ENCODE measurements at places on chromosomes 6 and 20.

GRCh38 chr6:56663344-56663743 lies 20.7 kb upstream of the DST start:
- no peak for DNase-seq

GRCh38 chr6:1230689-1231605 lies 81.0 kb upstream of the FOXQ1 start:
- DNase-seq = no peak

DNA sequence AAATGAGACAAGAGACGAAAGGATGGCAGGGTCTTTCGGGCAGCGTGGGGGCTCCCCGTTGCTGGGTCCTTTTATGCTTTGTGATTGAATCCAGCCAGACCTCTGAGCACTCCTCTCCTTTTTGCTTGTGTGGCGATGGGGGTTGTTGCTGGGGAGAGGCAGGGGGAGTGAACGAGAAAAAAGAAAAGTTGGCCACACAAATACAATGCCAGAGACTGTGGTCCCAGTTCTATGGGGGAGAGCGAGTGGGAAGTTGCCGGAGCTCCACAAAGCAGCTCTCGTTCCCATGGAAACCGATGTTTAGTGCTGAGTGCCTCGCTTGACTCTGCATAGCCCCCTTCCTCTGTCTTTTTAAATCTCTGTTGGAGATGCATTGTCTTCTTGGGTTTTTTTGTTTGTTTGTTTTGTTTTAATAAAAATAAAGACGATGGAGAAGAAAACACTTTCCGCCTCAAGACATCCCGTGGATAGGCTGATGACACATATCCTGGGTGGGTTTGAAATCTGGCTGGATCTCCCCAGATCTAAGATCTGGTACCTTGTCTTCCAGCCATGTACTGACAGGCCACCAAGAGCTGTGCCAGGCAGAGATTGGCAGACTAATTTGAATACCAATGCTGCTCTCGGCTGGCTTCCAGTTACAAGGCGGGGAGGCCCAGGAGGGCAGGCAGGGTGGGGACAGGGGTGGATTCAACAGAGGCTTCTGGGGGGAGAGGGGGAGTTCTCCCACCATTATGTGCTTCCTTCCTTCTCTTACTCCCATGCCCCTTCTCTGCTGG lies 529.3 kb downstream of the QKI start:
- DNase-seq = no peak

- peak; percentile 36 for DNase-seq
These were observed 9.2 kb downstream of the SLCO4A1 start for GRCh38 chr20:62651285-62652021.

DNA sequence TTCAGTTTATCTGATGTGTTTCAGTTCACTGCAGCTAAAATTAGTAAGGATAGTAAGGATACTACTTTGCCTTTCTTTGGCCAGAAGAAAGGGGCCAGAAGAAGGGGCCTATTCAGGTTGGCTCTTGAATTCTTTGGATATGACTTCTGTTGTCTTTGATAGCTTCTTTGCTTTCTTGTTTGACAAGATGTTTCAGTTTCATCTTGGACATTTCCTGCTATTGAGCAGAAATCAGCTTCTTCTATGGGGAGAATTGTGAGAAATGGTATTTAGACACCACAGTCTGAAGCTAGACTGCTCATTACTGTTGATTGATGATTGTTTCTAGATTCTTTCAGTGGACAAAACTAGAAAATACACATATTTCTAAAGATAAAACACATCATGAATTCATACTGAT lies 23.2 kb downstream of the L3MBTL3 start:
- no peak for DNase-seq

GRCh38 chr20:59751075-59751711 lies 146.9 kb downstream of the PHACTR3 start:
- no peak for DNase-seq

- no peak for DNase-seq
These were observed 127.0 kb upstream of the MAN1A1 start for GRCh38 chr6:119476554-119476953.

- DNase-seq = no peak
These were observed 95.7 kb downstream of the LY86 start for GRCh38 chr6:6683969-6684833.

DNA sequence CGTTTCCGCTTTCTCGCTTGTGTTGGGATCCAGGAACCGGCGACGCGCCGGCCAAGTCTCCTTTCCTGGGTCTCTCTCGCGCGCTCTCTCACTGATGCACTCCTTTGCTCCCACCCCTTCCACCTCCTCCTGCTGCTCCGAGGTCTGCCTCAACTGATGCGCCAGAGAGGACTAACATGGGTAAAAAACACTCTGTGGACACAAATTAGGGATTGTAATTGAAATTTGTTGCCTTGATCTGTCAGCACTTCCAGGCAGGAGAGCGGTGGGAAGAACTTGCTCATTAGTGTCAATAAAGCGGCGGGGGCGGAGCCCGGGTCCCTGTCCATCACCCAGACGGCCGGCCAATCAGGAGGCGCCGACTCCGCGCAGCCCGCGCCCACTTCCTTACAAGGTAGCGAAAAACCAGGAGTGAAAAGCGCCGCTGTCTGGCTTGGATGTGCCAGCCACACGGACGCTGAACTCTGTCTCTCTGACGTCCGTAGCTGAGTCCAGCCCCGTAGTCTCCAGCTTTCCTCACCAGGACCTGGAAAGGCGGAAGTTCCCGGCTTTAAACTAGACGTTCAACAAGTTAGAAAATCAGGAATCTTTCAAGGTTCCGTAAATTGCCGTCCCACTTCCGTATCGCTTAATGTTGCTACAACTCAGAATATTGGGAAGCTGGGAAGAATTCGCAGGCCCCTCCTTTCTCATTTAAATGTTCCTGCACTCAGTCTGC lies at the start of gene TBX18:
TBX18 (minus strand) TSS at position 267 of the 718 bp plus-strand sequence. CDS start 417 bp downstream, outside the sequence.
- peak; percentile 17 for DNase-seq

DNA sequence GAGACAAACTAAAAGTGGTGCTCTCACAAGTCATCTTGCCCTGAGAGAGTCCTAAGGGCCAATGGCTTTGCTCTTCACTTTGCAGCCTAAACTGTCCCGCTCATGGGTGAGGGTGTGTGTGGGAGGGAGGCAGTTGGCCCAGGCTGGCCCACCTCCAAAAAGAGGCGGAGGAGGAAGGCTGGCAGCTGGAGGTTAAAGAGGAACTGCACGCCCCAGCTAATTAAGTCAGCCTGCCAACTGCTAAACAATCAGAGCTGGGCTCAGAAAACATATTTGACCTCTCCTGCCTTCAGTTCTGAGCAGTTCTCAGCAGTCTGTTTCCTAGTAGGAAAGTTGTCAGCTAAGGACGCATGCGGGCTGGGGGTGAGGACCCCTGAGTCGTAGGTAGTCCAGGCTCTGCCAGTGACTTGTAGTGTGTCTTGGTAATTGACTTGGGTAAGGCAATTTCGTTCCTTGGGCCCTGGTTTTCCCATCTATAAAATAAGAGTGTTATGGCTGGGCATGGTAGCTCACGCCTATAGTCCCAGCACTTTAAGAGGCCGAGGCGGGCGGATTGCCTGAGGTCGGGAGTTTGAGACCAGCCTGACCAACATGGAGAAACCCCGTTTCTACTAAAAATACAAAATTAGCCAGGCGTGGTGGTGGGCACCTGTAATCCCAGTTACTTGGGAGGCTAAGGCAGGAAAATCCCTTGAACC lies 17.0 kb downstream of the GSS start:
- DNase-seq = no peak

DNA sequence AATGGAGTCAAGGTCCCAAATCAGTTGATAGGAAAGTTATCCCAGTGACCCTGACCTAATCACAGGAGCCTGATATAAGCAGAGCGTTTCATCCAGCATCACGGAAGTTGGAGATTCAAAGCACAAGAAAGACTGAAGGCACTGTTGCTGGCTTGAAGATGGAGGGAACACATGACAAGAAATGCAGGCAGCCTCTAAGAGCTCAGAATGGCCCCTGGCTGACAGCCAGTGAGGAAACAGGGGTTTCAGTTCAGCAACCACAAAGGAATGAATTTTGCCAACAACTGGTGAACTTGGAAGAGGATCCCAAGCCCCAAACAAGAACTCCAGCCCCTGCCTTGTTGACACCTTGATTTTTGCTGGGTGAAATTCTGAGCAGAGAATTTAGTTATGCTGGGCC lies 778.5 kb downstream of the MAFB start:
- DNase-seq = no peak

DNA sequence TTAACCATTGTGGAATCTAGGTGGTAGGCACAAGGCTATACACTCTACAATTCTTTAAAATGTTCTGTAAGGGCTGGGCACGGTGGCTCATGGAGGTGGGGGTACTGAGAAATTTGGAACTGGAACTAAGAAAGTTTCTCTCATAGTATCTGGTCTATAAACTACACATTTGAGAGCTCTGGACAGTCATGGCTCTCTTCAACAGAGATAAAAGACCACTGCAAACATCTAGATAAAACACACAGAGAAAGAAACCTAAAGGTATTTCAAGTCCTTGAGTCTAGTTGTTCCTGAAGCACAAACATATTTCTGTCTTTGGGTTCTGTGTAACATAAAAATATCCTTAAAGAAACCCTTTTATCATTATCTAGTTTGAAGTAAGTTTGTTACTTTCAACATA lies 35.2 kb downstream of the ILRUN start:
- no peak for DNase-seq

DNA sequence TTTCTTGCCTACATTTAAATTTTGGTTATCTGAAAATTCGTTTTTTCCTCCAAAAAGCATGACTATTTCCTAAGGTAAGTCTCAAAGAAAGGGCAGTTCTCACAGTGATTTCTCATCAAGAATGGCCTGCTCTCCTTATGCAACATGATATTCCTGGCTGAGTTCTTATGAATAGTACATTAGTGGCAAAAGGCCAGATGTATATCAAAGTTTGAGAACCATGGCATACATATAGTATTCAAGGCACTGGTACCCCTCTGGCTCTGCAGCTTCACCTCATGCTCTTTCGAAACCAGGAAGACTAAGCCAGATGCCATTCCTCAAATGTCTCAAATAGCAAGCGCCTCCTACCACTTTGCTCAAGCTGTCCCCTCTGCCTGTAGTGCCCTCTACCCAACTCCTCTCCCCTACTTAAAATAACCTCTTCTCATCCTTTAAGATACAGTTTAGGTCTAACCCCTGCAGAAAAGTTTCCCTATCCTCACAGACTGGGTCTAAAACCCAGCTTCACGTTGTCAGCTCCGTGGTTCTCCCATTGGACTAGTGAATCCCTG lies 280.3 kb downstream of the HACE1 start:
- DNase-seq = no peak

GRCh38 chr6:27293436-27294098 lies 18.5 kb downstream of the POM121L2 start:
- no peak for DNase-seq

GRCh38 chr6:120935908-120936307 lies 398.4 kb downstream of the TBC1D32 start:
- no peak for DNase-seq

DNA sequence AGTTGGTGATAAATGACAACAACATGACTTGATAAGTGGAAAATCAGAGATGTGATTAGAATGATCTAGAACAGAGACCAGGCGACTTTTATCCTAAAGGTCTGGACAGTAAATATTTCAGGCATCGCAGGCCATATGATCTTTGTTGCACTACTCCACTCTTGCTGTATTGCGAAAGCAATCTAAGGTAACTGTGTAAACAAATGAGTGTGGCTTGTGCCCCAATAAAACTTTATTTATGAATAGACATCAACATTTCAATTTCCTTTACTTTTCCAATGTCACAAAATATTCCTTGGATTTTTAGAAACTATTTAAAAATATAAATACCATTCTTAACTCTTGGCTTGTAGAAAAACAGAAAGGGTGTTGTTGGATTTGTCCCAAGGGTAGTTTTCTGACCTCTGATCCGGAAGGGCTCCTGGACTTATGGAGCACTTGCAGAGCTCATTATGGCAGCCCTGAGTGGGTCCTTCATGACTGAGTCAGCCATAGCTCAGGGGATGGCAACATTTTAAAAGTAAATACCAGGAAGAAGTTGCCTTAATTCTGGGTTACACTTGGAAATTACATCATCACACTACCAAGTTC lies 34.5 kb downstream of the IL20RA start:
- DNase-seq = no peak

GRCh38 chr6:154598399-154598798 lies 87.9 kb upstream of the CNKSR3 start:
- no peak for DNase-seq

DNA sequence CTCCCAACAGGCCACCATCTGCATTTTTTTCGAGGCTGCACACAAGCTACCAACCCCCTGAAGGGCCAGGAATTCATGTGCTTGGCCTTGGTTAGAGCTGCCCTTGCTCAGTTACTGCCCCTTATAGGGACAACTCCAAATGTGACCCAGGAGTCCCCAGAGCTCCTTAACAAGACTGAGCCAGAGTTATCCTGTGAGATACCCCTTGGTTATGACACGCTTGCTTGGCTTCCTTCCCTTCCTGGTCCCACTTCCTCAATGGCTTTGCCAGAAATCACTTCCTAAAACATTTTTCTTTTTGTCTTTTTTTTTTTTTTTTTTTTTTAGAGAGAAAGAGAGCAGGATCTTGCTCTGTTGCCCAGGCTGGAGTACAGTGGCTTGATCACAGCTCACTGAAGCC lies 8.9 kb downstream of the TREM1 start:
- DNase-seq = no peak

DNA sequence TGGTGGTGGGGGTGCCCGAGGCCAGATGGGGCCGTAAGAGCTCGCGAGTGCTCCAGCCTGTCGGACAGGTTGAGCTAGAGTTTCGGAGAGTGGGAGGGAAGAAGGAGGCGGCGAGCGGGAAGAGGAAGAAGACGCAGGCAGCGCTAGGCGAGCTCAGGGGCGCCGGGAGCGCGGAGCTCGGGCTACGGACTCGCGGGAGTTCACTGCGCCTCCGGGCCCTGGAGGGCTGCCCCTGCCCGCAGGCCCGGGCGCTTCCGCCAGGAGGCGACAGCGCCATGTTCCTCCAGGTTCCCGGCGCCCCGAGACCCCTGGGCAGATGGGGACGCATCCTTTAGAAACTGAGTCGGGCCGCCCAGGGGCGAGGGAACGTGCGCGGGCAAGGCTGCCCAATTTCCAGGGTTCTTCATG lies 984 bp downstream of the TFAP2C start:
- DNase-seq = no peak
